ENCODE measurements at places on chromosomes 7 and 10.

DNA sequence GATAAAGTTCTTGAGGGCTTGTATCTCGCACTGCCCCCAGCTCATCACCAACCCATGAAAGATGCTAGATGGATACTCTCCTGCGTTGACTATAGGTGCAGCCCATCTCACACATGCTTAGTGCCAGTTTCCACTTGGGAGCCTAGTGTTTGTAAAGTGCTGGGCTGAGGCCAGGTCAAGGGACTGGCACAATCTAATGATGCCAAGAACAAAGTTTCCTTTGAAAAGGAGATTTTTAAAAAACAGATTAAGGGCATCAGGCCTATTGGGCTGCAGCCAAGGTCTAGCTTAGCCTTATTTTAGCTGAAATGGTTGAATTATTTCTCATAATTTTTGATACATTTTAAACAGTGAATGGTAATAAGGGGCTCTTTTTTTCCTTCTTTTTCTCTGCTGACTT is 259.0 kb downstream of the ADRA2A start:
- no peak for DNase-seq

DNA sequence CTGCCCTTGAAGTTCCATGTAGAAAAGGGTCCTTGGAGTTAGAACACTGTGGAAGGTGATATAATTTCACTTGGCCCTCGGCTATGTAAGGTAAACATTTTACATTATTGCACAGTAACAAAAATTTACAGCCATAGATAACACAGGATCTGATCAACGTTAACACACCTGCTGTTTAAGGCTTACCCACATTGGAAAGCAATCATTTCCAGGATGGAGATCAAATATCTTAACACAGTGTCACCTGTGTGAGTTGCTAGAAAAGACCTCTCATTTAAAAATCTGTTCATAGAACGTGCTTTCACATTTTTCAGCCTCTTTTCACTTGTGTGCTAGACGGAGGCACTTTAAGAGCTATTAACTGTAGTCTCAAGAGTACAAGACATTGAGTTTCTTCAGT is 1.9 kb downstream of the TMEM229A start:
- DNase-seq: no peak

DNA sequence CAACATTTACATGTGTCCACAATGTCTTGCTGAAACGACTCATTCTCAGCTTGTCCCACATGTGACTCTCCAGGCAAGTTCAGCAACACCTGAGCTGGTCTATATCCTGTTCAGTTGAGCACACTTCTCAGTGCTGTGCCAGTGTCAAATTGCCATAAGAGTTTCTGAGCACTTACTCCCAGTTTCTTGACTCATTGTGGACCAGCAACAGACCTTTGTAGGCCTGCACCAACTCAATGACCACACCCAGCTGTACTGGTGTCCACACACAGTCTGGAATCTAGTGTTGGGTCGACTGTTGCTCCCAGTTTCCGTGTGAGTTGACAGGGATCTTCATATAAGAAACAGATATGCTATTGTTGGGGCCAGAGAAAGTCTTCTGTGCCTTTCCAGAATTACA is 88.0 kb downstream of the PTPN20 start:
- no peak for DNase-seq

DNA sequence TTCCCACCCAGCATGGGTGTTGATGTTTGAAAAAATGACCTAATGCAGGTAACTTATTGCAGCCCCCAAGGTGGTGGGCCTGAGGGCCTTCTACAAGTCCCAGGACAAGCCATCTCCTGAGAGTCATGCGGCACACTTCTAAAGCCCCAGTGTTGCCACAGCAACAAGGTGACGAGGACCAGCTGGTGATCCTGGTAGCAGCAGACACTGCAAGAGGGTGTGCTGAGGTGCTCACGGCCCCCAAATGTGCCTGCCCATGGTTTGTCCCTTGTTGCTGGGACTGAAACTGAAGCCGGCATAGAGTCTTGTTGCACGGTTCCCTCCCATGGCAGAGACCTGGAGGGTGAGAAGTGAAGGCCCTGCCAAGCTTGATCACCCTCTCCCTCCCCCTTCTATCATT is 333.2 kb upstream of the MGMT start:
- no peak for DNase-seq

DNA sequence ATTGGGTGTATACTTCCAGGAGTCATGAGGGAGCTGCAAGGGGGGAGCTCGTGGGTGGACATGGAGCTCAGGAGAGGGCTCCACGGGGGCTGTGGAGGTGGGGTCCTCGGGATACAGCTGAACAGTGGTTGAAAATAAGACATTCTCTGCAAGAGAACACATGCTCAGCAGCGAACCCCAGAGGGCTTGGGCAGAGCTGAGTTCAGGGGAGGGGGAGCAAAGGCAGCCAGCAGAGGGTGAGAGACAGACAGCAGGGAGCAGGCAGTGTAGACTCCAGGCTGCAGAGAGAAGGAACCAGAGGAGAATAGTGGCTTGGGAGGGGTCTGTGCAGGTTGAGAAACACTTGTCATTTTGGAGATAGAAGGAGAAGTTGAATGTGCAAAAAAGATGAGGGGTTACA is 73.0 kb upstream of the LRRC18 start:
- DNase-seq: no peak

DNA sequence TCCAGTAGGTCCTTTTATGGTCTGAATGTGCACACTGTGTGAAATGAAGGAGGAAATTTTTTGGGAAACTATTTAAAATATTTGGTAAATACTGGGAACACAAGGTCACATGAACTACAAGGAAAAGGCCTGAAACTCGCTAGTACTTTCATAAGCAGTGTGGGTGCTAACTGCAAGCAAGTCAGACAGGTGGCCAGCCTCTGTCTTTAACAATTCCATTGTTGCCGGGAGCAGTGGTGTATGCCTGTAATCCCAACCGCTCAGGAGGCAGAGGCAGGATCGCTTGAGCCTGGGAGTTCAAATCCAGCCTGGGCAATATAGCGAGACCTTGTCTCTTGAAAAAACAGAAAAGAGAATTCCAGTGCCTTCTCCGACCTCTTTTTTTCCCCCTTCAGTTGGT is 37.5 kb downstream of the SMURF1 start:
- no peak for DNase-seq

DNA sequence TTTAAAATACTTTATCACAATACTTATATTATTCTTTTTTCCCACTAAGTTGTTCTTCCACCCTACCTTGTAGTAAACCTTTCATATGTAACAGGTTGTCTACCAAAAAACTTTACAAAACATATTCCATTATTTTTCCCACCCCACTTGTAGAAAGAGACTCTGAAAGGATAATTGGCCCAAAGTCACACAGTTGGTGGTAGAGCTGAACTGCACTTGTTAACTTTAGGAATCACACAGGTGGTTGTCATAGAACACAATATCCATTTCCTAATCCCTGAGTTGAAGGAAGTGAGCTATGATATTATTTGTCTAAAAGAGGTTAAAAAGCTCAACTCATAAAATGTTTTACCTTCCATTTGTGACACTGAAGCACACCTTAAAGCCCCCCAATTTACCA is 188.8 kb upstream of the FOXP2 start:
- no peak for DNase-seq

- no peak for DNase-seq
These were observed 117.6 kb downstream of the NRP1 start for GRCh38 chr10:33216661-33217427.

DNA sequence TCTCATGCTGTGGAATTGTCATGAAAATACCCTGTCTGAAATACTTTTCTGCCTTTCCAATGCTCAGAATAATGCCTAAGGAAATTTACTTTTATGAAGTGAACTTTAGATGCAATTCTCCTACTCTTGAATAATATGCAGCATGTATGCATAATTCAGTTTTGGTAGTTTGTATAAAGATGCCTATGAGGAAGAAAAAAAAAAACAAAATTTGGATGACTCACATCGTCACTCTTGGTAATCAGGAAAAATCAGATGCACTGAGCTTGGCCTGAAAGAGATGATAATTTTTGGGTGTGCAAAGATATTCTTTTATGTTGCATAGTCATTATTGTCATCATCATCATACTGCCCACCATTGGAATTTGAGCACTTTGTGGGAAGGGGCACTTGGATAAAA is 382.1 kb downstream of the ANKRD7 start:
- no peak for DNase-seq

DNA sequence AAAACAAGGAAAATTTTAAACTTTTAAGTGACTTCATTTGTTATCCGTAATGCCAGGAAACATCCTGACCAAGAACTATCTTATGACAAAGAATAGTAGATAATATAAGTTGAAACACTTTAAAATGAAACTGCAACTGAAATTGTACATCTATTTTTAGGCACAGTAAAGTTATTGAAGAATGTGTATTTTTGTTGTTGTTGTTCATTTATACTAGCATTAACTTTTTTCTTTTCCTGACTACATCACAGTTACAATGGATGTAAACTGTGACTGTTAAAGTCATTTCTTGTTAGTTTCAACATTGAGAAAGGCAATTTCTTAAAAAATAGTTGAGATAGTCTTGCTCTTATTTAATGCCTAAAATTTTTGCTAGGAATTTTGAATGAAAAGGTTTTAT is 2.6 kb downstream of the CPED1 start:
- no peak for DNase-seq

- no peak for DNase-seq
These were observed 29.7 kb downstream of the ANXA8 start for GRCh38 chr10:47454008-47454779.

GRCh38 chr7:51366930-51367613 is 50.5 kb upstream of the COBL start:
- peak; percentile 27 for DNase-seq

GRCh38 chr10:4813023-4813422 is 13.0 kb upstream of the AKR1E2 start:
- DNase-seq: peak; percentile 70

DNA sequence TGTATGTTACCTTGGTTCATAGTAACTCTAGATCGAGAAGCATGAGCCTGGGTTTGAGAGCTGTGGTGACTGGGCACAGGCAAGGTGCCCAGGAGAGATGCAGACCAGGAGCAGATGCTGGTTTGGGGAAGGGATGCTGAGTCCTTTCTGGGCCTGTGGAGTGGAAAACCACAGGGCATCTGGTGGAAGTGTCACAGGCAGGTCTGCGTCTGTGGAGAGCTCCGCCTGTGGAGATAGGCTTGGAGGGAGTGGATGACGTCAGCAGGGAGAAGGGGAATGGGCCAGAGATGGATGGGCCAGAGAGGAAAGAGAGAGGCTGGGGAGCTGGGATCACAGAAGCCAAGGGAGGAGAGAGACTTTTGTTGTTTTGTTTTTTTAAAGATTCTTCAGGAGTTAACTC is 14.8 kb downstream of the CYP26A1 start:
- DNase-seq: no peak

DNA sequence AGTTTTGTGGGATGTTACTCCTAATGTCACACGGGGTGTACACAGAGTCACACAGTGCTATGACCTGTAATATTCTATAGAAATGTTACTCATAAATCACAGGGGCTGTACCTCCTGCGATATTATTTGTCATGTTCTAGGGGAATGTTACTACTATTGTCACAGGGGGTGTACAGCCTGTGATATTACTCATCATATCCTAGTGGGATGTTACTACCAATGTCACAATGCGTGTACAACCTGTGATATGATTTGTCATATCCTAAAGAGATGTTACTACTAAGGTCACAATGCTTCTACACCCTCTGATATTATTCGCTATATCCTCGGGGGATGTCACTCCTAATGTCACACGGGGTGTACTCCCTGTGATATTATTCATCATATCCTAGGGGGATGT is 7.6 kb upstream of the CCZ1B start:
- no peak for DNase-seq

DNA sequence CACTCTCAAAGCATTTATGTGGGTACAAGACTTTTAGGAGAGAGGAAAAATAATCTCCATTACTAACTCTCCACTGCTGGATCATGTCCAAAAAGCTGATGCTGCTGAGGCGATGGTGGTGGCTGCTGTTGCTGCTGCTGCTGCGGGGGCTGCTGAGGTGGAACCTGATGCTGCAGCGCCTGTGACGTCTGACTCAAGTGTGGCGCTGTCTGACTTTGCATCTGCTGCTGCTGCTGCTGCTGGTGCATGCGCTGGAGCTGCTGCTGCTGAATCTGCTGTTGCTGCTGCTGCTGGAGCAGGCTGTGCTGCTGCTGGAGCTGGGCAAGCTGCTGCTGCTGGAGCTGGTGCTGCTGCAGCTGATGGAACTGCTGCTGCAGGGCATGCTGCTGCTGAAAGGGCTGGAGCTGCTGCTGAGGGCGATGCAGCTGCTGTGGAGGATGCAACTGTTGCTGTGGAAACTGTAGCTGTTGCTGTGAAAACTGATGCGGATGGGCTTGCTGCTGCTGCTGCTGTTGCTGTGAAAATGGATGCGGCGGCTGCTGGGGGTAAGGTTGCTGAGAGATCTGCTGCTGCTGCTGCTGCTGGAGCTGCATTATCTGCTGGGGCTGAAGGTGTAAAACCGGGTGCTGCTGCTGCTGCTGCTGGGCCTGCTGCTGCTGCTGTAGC is 34.5 kb downstream of the PAXIP1 start:
- DNase-seq: no peak
